Caudate nucleus (tissue), 63 donors: ENCODE measurements at places on chromosomes 6 and 20.
A peak's percentile ranks its signal among the peaks of the same experiment; 100 is the strongest.

DNA sequence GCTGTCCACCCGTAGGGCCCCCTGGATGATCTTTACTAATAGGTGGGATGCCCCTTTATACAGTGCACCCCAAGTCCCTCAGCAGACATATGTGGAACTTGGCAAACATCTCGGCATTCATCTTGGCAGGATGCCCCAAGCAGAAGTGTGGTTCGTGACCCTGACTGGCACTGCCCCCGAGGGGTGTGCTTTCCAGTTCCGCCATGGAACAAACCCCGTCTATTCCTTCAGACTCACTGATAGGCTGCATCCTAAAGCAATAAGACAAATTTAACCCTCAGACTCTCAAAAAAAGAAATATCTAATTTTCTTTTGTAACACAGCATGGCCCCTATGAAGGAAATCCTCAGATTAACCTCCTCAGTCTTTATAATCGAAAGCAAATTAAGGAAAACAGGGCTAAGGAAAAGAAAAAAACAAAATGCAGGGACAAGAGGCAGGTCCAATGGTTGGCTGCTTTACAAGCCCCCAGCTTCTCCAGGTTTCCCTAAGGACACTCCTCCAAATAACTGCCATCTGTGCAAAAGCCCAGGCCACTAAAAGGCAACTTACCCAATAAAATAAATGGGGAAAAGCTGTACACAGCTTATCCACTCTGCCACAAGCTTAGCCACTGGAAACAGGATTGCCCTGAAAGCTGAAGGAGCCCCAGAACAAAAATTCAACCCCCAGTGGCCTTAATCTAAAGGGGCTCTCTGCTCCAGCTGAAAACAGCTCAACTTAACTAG lies 30.5 kb upstream of the RIPK1 start:
- no peak for DNase-seq

- peak; percentile 59 for DNase-seq
Observed at GRCh38 chr6:26158076-26158580, 70.9 kb downstream of the HFE start.

DNA sequence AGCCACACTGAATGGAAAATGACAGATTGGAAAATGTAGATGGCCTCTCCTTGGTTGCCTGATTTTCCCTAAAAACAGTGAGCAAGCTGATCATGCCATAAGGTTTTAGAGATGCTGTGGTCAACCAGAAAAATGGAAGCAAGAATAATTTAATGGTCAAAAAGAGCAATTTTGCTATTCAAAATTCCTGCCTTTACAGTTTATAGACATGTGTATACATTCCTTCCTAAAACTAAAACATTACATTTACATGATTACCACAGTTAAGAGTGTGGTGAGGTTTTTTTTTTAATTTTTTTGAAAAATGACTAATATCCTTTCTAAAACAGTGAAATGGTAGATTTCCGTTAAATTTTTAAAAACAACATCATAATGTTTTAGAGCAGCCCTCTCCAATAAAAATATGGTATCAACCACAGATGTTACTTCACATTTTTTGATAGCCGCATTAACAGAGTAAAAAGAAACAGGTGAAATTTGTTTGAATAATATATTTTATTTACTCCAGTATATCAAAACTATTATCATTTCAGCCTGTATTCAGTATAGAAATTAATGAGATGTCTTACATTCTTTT lies 407.0 kb upstream of the SOX4 start:
- no peak for DNase-seq

- DNase-seq, result no peak
Observed at GRCh38 chr6:150514806-150515380, 84.8 kb upstream of the PLEKHG1 start.

DNA sequence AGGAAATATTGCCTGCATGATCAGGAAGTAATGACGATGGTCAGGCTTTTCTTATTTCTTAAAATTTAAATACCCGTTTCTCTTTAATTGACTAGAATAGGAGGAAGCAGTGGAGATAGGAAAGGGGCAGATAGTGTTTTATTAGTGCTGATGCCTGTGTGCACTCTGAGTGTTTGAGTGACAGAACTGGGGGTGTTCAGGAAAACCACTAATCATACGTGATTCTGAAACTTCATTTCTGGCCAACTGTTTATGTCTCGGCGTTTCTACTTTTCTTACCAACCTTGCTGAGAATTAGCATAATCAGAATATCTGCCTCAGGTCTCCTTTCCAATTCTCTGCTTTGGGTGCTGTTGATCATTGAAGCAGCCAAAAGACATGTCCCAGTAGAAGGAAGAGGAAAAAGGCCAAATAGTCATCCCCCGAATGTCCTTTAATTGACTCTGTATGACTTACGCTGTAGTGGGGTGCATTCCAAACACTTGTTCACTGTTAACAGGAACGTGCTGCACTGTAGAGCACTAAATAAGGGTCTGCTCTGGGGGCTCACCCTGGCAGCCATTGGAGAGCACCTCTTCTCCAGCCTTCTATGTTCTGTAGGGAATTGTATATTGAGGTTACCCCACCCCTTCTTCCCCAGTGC lies 152.9 kb downstream of the JARID2 start:
- no peak for DNase-seq

- no peak for DNase-seq
Observed at GRCh38 chr6:84772428-84773132, 8.2 kb upstream of the TBX18 start.

- DNase-seq, result no peak
Observed at GRCh38 chr6:116866281-116866871, 10.7 kb upstream of the RFX6 start.

GRCh38 chr6:14141351-14142062 lies 23.9 kb downstream of the CD83 start:
- DNase-seq, result no peak

DNA sequence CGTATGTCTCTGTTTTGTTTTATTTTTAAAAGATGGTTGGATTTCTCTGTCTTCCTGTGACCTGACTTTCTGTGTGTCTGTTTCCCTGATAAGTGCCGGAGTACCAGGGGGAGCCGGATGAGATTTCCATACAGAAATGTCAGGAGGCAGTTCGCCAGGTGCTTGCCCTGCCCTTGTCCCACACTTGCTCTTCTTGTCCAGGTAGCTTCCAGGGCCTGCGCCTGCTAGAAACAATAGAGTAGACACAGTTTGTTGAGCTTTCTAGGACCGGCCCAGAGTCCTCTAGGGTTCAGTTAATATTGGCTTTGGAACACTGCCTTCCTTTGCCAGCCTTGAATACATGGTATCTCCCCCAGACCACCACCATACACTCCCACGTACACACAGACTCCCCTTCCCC lies 3.9 kb downstream of the ITPA start:
- DNase-seq, result no peak

- DNase-seq, result no peak
Observed at GRCh38 chr6:23456396-23456795, 669.6 kb upstream of the NRSN1 start.

DNA sequence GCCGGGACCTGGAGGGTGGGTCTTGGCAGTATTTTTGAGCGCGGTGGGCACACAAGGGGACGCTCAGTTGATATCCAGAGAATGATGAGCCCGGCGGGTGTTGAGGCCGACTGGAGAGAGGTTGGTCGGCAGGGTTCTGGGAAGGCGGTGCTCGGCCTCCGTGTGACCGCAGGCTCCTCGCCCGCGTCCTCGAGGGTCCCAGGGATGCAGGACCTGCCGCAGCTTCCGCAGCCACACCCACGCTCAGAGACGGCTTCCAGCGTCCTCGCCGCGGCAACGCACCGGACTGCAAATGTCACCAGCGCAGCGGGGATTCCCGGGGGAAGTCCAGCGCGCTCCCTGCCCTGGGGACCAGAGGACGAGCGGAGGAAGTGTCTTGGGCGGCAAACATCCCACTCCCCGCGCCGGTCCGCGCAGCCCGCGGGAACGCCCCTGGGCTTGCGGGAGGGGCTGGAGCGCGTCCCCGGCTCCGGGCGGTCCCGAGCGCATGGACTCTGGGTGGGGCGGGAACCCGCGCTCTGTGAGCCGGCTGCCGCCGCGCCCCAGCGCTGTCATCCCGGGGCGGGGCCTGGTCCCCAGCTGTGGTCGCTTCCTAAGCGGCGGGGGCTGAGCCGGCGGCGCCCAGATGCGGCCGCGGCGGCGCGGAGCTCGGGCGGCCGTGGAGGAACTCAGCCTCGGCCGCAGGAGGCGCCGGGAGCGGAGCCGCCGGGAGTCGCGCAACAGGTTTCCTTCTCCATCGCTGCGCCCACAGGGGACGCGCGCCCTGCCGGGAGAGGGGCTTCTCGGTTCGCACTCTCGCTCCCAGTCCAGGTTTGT lies at the start of gene STX11:
STX11 (plus strand) TSS at position 624 of the 816 bp plus-strand sequence. CDS start 36,111 bp downstream, outside the sequence.
- DNase-seq, result no peak

GRCh38 chr20:45496166-45496565 lies 19.3 kb downstream of the SPINT3 start:
- no peak for DNase-seq

GRCh38 chr20:36030149-36030548 lies 61.8 kb downstream of the CNBD2 start:
- DNase-seq, result no peak

DNA sequence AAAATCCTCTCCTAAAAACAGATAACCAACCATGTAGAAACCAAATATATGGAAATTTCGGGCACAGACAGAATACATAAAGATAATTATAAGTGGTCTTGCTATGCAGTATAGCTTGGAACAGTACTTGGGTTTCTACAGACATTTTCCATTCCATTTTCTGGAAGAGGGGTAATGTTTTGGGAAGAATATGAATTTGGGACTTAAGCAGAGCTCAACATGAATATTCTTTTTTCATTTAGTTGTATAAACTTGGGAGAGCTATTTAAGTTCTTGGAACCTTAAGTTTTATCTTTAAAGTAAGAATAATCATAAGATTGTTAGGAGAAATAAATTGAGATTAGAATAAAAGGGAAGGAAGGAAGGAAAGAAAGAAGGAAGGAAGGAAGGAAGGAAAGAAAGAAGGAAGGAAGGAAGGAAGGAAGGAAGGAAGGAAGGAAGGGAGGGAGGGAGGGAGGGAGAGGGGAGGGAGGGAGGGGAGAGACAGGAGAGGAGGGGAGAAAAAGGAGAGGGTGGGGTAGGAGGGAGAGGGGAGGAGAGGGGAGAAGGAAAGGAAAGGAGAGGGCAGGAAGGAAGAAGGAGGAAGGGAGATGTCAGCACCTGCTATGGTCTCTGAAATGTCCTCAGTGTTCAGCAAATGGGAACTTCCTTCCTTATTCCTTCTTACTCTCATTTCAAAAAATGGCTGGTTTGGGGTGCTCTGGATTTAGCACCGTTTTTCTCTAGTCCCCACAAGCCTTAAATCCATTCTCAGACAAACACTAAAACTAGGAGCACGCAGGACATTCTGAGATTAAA lies 248.3 kb downstream of the LY86 start:
- no peak for DNase-seq

GRCh38 chr6:119590066-119590465 lies 240.5 kb upstream of the MAN1A1 start:
- no peak for DNase-seq

GRCh38 chr6:138037009-138037504 lies 70.2 kb downstream of the PERP start:
- DNase-seq, result no peak

DNA sequence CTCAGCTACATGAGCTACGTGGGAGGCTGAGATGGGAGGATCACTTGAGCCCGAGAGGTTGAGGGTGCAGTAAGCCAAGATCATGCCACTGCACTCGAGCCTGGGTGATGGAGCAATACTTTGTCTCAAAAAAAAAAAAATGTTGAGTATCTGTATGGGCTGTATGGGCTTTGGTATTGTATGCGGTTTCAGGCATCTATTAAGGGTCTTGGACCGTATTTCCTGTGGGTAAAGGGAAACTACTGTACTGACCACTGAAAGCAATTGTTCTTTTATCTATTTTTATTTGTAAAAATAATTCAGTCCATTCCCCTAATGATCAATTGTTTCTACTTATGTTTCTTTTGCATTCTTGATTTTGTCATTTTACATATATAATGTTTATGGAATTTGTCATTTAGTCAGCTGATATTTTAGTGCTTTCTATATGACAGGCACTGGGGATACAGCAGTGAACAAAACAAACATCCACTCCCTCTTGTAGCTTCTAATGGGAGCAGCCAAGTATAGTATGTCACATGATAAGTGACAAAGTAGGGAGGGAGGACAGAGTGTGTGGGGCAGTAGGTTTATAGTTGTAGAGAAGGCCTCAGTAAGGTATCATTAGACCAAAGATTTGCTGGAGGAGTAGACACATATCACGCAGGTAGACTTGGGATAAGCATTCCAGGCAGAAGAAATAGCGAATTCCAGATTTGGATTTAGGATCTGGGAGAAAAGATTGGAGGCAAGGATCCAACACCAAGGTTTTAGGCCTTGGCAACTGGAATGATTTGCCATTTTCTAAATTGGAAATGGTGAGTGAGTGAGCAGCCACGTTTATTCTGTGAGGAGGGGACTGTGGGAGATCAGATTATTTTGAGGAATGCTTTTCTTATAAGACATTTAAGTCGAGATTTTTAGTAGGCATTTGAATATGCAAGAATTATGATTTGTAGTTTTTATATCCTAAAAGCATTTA lies 6.0 kb downstream of the PCMT1 start:
- DNase-seq, result no peak

DNA sequence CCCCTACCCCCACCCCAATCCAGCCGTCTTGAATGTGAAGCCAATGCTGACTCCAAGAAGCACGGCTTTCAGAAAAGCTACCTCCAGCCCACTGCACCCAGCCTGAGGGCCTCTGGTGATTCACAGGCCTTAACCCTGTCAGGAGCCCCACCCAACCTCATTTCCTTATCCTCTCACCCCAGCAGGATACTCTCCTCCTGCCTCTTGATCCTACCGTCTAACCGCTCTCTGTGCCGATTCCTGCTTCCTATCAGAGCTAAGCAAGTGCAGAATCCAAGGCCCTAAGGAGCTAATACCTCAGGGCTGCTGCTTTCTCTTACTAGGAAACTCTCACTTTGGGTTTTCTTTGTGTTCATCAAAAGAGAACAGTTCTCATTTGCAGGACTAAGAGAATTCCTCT lies 47.2 kb downstream of the TRERF1 start:
- DNase-seq, result no peak

- no peak for DNase-seq
Observed at GRCh38 chr20:56014998-56015397, 9.7 kb upstream of the CBLN4 start.

DNA sequence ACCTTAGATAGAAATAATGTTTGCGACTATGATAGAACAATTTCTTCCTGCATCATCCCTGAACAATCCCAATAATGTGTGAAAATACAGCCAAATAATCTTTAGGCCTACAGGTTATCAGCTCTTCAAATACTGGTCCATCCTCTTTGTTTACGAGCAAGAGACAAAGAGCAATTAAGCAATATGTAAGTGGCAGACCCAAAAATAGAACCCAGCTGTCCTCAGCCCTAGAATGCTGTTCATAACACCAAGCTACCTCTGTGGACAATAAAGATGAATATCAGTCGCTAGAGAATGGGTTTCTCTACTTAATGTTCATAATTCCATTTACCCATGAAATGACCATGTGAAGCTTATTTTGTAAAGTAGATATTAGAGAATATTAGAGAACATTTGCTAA lies 28.4 kb upstream of the OSTM1 start:
- no peak for DNase-seq
